ENCODE measurements at places on chromosomes 16 and 17. TPM values are rescaled to one million over a fixed set of nuclear protein-coding genes. Genes with fewer than 3 reads are reported as not detected.

- DNase-seq, result peak; percentile 43
Measured at GRCh38 chr16:50303605-50304466, 37.5 kb downstream of the ADCY7 start.

DNA sequence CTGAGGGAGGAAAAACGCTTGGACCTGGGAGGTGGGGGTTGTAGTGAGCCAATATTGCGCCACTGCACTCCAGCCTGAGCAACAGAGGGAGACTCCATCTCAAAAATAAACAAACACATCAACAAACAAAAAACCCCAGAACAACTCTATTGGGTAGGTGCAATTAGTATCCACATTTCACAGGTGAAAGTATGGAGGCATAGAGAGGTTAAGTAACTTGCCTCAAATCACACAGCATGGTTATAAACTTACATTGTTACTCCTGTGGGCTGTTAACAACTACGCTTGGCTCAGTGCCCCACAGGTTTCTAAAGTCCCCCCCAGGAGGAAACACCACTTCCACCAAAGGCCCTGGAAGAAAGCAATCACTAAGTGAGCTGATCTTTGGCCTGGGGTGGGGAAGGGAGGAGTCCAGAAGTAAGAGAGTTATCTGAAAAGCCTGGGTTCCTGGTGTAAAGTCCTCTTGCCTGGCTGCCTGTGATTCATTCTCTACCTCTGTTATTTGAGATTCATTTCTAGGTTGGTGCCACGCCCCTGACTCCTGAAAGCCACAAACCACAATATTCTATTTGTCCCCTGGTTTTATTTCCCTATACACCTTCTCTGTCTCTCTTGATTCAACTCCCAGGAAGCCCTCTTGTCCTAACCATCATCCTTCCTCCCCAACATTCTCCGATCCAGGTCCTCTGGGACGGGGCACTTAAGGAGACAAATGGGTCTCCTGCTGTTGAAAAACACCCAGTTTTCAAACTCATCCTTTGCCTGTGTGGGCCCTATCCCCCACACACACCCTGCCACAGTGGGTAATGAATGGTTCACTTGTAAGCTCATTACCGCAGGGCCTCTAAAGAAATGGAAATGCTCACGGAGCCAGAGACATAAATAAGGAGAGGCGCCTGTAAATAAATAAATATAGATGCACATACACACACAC, 195.4 kb downstream of the XYLT1 start:
- peak; percentile 92 for DNase-seq

GRCh38 chr16:87924041-87924810, 12.1 kb downstream of the CA5A start:
- DNase-seq, result peak; percentile 77

DNA sequence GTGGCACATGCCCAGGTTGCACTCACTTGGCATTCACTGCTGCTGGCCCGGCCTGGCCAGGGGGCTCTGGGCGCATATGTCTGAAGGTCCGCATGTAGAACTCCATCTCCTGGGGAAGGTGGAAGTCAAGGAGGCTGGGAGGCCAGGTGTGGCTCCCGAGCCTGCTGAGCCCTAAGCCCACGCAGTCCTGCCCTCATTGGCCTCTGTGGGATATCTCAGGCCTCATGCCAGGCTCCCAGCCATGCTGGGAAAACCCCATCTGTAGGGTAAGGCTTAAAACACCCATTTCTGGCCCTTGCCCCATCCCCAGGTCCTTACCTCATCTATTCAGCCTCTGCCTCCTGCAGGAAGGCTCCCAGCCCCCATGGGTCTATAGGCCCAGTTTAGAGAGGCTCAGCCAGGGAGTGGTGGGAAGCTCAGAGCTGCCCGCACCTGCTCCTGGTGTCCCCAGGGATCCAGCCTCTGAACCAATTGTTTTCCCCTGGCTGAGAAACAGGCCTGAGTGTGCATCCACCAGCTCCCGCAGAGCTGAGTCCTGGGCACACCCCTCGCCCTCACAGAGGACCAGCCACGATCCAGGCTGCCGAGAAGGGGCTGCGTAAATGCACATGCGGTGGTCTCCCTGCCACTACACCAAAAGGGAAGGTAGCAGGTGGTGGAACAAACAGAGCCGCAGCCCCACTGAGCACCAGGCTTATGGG, 2.3 kb upstream of the TPPP3 start:
- no peak for DNase-seq

DNA sequence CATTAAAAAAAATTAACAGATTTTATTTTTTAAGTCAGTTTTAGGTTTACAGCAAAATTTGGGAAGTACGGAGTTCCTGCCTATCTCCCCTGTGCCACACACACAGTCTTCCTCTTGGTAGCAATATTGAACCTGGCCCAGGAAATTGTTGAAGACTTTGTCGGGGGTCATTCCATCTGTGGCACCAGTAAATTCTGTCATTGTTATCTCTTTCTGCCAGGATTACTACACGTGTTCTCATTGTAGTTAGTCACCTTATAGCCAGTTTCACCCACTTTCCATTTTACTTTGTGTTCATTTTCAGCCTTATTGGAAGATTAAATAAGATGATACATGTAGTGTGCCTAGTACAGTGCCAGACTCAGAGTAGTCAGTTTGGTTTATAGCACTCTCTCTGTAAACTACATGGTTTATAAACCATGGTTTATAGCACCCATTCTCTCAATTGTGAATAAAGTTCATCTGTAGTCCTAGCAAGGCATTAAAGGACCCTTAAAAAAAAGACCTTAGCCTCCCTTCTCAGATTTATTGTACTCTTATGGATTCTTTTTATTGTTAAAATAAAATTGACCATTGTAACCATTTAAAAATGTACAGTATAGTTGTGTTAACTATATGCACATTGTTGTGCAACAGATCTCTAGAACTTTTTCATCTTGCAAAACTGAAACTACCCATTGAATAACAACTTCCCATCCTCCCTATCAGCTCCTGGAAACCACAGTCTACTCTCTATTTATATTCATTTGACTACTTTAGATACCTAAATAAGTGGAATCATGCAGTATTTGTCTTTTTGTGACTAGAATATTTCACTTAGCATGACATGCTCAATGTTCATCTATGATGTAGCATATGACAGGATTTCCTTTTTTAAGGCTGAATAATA, 36.1 kb downstream of the NLK start:
- no peak for DNase-seq

GRCh38 chr17:50219939-50220465, 18.6 kb upstream of the COL1A1 start:
- no peak for DNase-seq

Gene MT1H
- total RNA-seq, result 30.1 TPM

Gene GRAPL
- total RNA-seq, result 17.3 TPM

Gene FBXO31
- total RNA-seq, result 135 TPM

Gene CFAP97D1
- total RNA-seq, result not detected

All from Peyer's patch (tissue), 4 donors.